ENCODE measurements at places on chromosomes 1 and 21.

DNA sequence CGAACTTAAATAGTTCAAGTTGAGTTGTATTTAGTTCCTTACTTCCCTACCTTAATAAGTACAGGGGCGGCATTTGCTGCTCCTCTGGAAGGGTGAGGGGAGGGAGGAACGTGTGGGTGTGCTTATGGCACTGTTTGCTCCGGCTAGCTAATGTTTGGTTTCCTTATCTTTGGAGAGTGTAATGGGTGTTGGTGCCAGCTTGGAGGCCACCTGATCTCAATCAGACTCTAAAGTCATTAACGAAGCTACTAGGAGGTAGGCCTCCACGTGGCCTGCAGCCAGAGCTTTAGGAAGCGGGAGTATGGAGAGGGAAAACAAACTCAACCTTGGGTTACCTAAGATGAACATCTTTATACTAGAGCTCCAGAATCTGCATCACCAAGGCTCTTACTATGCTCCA lies 43.0 kb upstream of the RAP1A start:
- no peak for DNase-seq

DNA sequence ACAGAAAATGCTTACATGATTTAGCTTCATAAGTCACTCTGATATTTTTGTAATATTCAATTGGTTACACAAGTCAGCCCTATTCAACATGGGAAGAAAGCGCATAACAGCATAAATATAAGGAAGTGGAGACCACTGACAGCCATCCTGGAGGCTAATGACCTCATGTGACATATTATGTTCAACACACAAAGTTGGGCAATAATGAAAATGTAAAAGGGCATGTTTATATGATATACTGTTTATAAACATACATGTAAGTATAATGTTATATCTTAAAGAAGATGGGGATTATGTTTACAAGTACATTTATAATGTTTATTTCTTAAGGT lies 30.2 kb downstream of the EVI5 start:
- DNase-seq, result no peak

DNA sequence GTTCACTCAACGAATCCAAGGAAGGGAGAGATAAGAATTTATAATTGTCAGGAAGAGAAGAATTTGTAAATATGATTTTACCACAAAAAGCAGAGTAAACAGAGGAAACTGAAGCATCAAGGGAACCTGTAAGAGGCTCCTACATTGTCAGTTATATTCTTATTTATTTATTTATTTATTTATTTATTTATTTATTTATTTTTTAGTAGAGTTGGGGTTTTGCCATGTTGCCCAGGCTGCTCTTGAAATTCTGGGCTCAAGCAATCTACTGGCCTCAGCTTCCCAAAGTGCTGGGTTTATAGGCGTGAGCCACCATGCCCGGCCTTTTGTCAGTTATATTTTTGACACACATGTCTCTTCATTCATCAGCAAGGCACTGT lies 47.1 kb downstream of the FCRL3 start:
- no peak for DNase-seq

- DNase-seq, result no peak
Observed at GRCh38 chr1:92859400-92860039, 27.7 kb downstream of the RPL5 start.

DNA sequence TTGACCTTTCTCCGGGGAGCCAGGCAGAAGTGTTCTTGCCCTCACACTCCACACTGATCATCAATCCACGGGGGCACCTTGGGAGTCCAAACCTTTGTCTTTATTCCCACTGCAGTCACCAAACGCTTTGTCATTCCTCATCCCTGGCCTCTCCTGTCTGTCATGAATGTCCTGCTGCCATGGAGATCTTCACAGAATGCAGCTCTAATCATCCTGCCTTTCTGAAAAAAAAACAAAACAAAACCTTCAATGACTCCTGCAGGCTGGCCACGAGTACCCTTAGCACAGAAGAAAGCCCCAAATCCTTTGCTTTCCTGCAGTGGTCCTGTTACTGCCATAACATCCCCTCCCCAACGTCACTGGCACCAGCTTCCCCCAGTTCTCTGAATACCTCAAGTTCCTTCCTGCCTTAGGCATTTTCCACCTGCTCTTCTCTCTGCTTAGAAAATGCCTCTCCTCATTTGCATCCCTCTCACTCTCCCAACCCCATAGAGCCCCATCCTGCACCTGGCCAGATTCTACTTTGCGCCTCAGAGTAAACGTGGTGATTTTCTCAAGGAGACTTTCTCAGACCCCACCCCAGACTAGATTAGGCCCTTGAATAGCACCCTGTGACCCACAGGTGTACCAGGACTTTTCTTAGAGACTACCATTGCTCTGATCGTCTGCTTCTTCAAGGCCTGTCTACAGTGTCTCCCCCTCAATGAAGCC lies 131.2 kb downstream of the AK5 start:
- no peak for DNase-seq

DNA sequence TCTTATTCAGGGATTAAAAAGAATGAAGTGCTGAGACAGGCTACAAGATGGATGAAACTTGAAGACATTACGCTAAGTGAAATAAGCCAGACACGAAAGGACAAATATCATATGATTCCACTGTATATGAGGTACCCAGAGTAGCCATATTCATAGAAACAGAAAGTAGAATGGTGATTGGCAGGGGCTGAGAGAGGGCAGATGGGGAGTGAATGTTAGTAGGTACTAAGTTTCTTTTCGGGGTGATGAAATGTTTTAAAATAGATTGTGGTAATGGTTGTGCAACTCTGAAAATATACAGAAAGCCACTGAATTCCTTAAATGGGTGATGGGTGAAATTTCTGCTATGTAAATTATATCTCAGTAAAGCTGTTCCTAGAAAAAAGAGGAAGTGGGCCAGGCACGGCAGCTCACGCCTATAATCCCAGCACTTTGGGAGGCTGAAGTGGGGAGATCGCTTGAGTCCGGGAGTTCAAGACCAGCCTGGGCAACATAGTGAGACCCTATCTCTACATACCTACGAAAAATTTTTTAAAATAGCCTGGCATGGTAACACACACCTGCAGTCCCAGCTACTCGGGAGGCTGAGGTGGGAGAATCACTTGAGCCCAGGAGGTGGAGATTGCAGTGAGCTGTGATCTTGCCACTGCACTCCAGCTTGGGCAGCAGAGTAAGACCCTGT lies 15.9 kb downstream of the SLC27A3 start:
- DNase-seq, result no peak

DNA sequence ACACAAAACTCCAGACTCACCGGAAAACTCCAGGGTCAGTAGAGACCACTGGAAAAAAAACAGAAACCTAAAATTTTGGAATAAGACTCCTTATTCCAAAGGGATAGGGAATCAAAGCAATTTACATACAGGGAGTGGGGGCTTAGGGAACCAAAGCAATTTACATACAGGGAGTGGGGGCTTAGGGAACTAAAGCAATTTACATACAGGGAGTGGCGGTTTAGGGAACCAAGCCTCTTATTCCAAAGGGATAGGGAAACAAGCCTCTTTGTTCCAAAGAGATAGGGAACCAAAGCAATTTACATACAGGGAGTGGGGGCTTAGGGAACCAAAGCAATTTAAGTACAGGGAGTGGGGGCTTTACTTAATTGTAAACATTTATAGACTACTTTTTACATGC lies 28.4 kb upstream of the TTLL7 start:
- DNase-seq, result no peak

- DNase-seq, result no peak
Observed at GRCh38 chr1:189530162-189530561, 947.5 kb downstream of the BRINP3 start.

- DNase-seq, result peak; percentile 75
Observed at GRCh38 chr21:45590246-45590725, 48.0 kb upstream of the SLC19A1 start.

DNA sequence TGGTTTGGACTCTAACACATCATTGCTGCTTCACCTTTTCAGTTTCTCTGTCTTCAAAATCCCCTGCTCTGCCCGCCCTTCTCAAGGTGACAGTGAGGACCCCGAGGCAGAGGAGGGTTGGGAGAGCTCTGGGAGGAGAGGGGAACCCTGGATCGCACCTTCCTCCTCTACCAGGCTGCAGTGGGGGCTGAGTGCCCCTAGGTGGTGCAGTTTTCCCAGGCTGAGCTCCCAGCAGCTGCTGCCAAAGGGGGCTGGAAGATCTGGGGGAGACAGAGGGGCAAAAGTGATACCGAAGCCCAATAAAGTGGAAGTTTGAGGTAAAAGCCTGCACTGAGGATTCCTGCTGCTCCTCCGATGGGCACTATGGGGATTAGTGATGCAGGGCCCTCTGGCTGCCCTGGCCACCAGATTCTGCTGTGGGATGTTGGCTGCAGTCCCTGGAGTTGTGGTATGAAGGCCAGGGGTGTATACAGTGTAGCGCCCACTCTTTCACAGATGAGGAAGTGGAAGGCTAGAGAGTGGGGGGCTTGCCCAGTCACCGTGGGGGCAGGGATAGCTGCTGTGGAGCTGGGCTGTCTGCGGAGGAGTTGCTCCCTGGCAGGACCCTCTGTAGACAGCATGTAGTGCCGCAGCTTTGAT lies 40.7 kb upstream of the SCMH1 start:
- peak; percentile 2 for DNase-seq

DNA sequence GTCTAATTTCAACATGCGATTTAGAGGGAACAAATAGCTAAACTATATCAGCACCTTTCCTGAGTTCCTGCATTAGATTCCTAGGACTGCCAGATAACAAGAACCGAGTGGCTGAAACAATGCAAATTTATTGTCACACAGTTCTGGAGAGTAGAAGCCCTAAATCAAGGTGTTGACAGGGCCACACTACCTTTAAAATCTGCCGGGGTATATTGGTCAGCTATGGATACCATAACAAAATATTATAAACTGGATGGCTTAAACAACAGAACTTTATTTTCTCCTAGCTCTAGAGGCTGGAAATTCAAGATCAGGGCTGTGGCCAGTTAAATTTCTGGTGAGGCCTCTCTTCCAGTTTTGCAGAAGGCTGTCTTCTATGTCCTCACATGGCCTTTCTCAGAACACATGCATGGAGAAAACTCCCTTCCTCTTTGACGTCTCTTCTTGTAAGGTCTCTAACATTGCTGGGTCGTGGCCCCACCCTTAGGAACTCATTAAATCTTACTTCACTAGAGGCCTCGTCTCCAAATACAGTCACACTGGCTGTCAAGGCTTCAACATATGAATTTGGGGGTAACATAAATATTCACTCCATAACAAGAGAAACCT lies 144.3 kb downstream of the FCRL5 start:
- no peak for DNase-seq

DNA sequence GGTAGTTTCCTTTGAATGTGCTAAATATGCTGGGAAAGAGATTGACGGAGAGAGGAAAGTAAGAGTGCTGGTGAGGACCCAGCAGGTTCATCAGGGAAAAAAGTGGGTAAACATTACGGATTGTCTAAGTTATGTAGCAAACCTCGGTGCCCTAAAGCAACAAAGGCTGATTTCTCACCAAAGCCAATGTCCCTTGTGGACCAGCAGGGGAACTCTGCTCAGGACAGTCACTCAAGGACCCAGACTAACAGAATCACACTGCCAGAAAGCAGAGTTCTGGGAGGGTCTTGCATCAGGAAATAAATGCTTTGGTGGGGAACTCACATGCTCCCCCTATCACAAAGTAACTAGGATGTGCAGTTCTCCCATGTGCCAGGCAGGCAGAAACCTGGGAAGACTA lies 1.7 kb upstream of the IKBKE start:
- DNase-seq, result no peak

- DNase-seq, result no peak
Observed at GRCh38 chr1:202462342-202463076, 114.0 kb downstream of the PPP1R12B start.

GRCh38 chr1:42924851-42925760 lies 33.6 kb downstream of the SLC2A1 start:
- DNase-seq, result no peak

- peak; percentile 25 for DNase-seq
Observed at GRCh38 chr1:16026723-16027484, 5.1 kb downstream of the CLCNKA start.

DNA sequence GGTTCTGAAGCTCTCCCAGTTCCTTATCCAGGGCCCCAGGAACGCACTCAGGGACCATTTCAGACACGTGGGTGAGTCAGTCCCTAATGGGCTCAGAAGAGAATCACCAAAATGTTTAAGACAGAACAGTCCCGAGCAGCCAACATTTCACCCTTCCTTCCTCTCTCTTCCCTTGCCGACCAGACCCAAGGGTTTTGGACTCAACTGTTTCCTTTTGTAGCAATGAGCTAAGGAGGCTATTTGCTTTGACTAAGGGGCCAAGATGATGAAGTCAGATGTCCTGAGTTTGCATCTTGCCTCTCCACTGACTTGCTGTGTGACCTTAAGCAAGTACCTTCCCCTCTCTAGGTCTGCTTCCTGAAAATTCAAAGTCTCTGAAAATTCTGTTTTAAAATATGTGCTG lies 472.3 kb upstream of the VAMP3 start:
- DNase-seq, result no peak

GRCh38 chr1:60848583-60849188 lies 233.7 kb upstream of the NFIA start:
- no peak for DNase-seq

DNA sequence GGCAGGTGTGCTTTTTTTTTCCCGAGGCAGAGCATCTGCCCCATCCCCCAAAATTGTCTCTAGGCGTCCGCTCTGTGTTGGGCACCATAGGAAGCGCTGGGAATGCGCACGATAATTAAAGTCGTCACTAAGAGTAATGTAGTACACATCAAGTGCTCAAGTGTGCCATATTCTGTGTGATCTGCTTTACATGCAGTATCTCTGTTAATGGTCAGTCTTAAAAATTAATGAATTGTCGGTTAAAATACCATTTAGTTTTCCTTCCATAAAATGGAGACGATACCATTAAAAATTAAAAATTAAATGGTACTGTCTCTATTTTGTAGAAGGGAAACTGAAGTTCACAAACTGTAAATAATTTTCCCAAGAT lies 544 bp upstream of the CCT8 start:
- DNase-seq, result no peak

DNA sequence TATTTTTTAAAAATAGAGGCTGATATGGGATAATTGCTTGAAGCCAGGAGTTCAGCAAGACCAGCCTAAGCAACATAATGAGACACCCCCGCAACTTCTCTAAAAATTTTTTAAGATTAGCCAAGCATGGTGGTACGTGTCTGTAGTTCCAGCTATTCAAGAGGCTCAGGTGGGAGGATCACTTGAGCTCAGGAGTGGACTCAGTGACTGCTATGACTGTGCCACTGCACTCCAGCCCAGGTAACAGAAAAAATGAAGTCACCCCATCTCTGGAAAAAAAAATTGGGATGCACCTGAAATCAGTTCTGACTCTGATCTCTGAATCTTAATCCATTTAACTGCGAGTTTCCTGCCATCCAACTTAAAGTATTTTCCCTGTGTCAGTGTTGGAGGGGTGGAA lies 124.2 kb downstream of the MRPS6 start:
- DNase-seq, result no peak

GRCh38 chr1:186978596-186979556 lies 150.1 kb downstream of the PLA2G4A start:
- no peak for DNase-seq

Measured in activated CD4-positive, alpha-beta T cell treated with anti-CD3 and anti-CD28 coated beads for 24 hours (primary cell).